Neural crest cell (in vitro differentiated cells): ENCODE measurements at places on chromosomes 6 and 20. TPM values are rescaled to one million over a fixed set of nuclear protein-coding genes. Genes with fewer than 3 reads are reported as not detected.

The MYB gene
- 6.8 and 8.1 TPM in 2 replicates for total RNA-seq

The RXRB gene
- total RNA-seq, result 31.8 and 33.1 TPM in 2 replicates

The EPHA7 gene
- 33.7 and 35.8 TPM in 2 replicates for total RNA-seq

The CD93 gene
- total RNA-seq, result 0.44 and 0.50 TPM in 2 replicates

The GJA1 gene
- total RNA-seq, result 91.2 and 92.6 TPM in 2 replicates

The EYA4 gene
- total RNA-seq, result 0.86 and 1.6 TPM in 2 replicates

The SCRT2 gene
- 3.7 and 4.1 TPM in 2 replicates for total RNA-seq

The CALHM5 gene
- 0.33 and 0.45 TPM in 2 replicates for total RNA-seq

The PI16 gene
- not detected in 2 replicates for total RNA-seq

The NTSR1 gene
- total RNA-seq, result not detected in 2 replicates

The SLC22A16 gene
- not detected in 2 replicates for total RNA-seq

The TCP11 gene
- total RNA-seq, result not detected in 2 replicates

The DEFB116 gene
- not detected in 2 replicates for total RNA-seq

The LST1 gene
- not detected in 2 replicates for total RNA-seq

The MUCL3 gene
- total RNA-seq, result not detected in 2 replicates

The TRAPPC3L gene
- total RNA-seq, result not detected in 2 replicates

The SALL4 gene
- total RNA-seq, result 90.7 and 91.1 TPM in 2 replicates

The STK38 gene
- total RNA-seq, result 26.8 and 27.7 TPM in 2 replicates
